ENCODE measurements at places on chromosomes 1 and 21. TPM values are rescaled to one million over a fixed set of nuclear protein-coding genes. Genes with fewer than 3 reads are reported as not detected.

Gene CLEC20A
- total RNA-seq: not detected

Gene VAV3
- total RNA-seq: 1.9 TPM

Gene TCP10L
- 1.2 TPM for total RNA-seq

Gene RPRD2
- 32.2 TPM for total RNA-seq

Gene KCNH1
- total RNA-seq: not detected

Gene SPRR1B
- not detected for total RNA-seq

Gene TINAGL1
- total RNA-seq: not detected

Gene KLHDC9
- total RNA-seq: 0.50 TPM

Gene ATP6V1G3
- total RNA-seq: not detected

Gene ARL8A
- total RNA-seq: 51.7 TPM

Gene KIF21B
- total RNA-seq: 62.8 TPM

Gene AMY1C
- total RNA-seq: not detected

Gene CYP4X1
- total RNA-seq: not detected

Gene HEYL
- 0.23 TPM for total RNA-seq

Gene WNT3A
- not detected for total RNA-seq

Gene NTMT2
- not detected for total RNA-seq

Gene CASQ1
- not detected for total RNA-seq

Gene ADAM30
- total RNA-seq: not detected

Gene IVL
- total RNA-seq: 0.07 TPM

Gene RCSD1
- total RNA-seq: 59.9 TPM

Gene TCHHL1
- total RNA-seq: not detected

Gene CA6
- total RNA-seq: not detected

Gene KCNE2
- total RNA-seq: not detected

Gene CITED4
- total RNA-seq: 3.0 TPM

Gene ZNF648
- not detected for total RNA-seq

Gene PTGFRN
- total RNA-seq: 11.8 TPM

Gene SPEN
- 43.2 TPM for total RNA-seq

Gene NBPF6
- total RNA-seq: not detected

Gene SYT2
- not detected for total RNA-seq

Gene GUCA2A
- total RNA-seq: not detected

Gene CNKSR1
- total RNA-seq: 3.0 TPM

Gene COL8A2
- total RNA-seq: 0.05 TPM

Gene LCE2B
- total RNA-seq: not detected

Gene VWA5B1
- total RNA-seq: not detected

Gene RGS5
- total RNA-seq: 4.4 TPM

Gene PKP1
- not detected for total RNA-seq

Gene LHX8
- not detected for total RNA-seq

Gene LCE1C
- not detected for total RNA-seq

Gene KRTAP10-5
- not detected for total RNA-seq

Gene TTC24
- 7.3 TPM for total RNA-seq
